ENCODE measurements at places on chromosomes 16 and 17.
A peak's percentile ranks its signal among the peaks of the same experiment; 100 is the strongest.

GRCh38 chr17:17732892-17733670 is 51.8 kb downstream of the RAI1 start:
- no peak for DNase-seq

DNA sequence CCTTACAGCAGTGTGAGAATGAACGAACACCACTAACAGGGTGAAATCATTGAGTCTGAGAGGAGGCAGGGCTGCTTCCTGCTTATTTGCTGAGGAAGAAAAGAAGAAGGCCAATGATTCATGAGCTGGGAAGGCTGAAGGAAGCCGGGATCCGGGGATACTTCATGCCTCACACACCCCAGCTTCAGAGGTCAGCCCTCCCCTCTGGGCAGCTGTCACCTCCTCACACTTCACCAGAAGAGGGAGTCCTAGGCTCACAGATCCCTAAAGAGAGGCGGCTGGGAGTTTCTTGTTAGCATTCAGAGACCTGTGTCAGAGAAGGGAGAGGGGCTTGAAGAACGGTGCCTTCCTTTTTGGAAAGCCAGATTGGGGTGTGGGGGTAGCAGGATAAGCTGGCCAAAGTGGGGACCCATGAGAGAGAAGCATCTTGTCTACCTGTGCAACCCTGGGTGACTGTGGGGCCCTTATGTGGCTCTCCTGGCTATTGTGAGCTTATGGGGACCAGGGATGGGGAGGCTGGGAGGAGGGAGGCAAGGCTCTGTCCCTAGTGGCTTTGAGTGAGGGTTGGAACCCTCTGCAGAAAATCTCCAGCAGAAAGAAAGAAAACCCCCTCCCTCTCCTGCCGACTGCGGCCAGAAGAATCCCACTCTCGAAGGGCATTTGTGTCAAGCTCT is 94.6 kb downstream of the RGS9 start:
- no peak for DNase-seq

DNA sequence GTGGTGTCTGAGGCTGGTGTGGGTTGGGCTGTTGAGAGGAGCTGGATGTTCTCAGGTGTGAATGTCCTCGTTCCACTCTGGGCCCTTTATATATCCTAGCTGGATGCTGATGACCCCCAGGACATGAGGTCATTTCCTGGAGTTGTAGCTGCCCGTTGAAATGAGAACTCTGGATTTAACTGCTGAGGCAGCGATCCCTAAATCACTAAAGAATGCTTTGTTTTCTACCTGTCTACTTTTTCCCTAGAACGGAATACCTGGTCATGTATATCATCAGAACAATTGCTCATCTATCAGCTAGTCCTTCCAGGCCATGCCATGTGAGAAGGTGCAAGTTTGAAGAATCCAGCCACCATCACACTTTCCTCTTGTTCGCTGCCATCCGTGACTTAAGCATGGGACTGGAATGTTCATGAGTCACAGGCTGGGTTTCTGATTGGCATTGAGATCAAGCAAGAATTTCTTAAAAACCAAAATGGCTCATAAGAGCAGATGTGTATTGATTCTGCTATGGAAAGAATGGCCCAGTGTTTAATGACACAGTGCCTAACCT is at the start of gene KRTAP2-3:
Gene KRTAP2-3, minus strand, starts transcription at position 63 of the 553 bp plus-strand sequence. CDS start 64 bp downstream, outside the sequence.
- no peak for DNase-seq

GRCh38 chr16:4298761-4299522 is 16.9 kb upstream of the GLIS2 start:
- no peak for DNase-seq

- DNase-seq: no peak
Measured at GRCh38 chr17:64133546-64134215, 3.7 kb upstream of the ERN1 start.

DNA sequence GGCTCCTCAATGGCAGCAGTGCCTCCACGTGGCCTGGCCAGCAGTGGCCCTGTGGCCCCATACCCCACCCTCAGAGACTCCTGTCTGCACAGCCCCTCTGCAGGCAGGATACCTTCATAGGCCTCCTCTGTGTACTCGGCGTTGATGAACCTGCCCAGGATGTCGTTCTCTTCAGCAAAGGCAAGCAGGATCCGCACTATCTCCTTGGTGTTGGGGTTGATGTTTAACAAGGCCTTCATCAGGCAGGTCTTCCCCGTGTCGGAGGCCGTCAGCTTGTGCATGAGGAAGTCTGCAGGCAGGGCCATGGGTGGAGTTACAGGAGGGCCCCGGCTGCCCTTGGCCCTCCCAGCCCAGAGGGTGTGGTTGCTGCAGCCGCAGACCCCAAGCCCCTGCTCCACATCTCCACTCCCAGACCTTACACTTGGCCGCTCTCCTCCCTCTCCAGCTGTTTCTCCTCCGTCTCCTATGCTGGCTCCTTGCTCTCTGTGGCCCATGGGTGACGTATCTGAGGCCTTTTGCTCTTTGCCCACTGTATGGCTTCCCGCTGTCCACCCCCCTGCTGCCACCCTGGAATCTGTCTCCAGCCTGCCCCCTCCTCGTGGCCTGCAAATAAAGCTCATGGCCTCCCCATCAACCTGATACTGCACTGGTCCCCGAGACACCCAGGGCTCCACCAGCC is 15.1 kb downstream of the TRPV3 start:
- no peak for DNase-seq

- no peak for DNase-seq
Measured at GRCh38 chr16:10895053-10895946, 18.3 kb downstream of the CIITA start.

DNA sequence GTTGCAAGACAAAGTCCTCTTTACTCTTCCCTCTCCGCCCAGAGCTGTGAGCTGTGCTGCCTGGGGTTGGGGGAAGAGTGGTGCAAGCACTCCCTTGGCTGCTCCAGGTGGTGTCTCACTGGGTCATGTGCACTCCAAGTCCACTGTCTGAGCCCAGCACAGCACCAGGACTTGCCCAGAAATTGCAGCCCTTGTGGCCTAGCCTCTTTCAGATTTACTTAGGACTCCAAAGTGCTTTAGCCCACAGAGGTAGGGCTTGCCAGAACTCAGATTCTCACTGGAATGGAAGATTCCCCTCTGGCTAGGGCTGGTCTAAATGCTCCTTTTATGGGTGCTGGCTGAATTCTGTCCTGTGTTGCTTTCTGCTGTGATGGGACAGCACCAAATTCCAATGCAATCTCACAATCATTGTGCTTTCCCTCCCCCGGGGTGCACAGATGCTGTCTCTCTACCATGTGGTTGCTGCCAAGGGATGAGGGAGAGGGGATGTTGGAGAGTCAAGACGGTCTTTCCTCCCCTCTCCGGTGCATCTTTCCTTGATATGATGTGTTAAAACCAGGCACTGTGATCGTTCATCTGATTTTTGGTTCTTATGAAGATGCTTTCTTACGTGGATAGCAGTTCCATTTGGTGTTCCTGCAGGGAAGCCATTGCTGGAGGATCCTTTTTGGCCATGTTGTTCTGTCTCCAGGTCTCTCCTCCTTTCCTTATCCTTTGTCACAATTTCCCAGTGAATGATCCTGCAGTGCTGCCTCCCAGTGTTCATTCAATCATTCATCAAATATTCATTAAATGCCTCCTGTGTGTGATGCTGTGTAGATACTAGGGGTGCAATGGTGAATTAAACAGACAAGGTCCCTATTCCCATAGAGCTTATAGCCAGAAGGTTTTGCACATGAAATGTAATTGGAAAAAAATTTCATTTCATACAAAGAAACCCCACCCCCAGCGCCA is 216.3 kb downstream of the SPECC1 start:
- no peak for DNase-seq

- no peak for DNase-seq
Measured at GRCh38 chr17:38628441-38628840, 22.7 kb upstream of the SRCIN1 start.

GRCh38 chr17:77542011-77542410 is 401.2 kb downstream of the SEC14L1 start:
- DNase-seq: no peak

GRCh38 chr16:12753203-12754023 is 50.3 kb downstream of the CPPED1 start:
- DNase-seq: no peak

GRCh38 chr17:58083491-58084316 is 485 bp downstream of the DYNLL2 start:
- DNase-seq: peak; percentile 42

GRCh38 chr16:72727565-72727964 is 320.4 kb downstream of the ZFHX3 start:
- no peak for DNase-seq

GRCh38 chr17:40022497-40022896 is 7.3 kb downstream of the CSF3 start:
- no peak for DNase-seq

- no peak for DNase-seq
Measured at GRCh38 chr16:80283466-80284392, 257.1 kb upstream of the DYNLRB2 start.

DNA sequence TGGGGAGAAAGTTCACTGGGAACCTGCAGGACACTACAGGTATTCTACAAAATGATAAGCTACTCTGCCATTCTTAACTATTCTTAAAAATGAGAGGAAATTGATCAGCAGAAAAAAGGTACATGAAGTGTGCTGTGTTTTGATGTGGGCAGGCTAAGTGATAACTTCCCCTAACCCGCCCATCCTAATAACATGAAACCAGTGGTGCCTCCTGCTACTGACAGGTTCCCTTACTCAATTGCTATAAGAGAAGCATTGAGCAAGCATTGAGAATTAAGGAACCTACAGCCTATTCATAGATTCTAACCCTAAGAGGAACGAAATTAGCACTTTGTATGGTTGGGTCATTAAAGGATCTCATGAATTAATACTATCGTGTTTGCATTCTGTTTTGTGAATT is 18.9 kb downstream of the XYLT1 start:
- no peak for DNase-seq

DNA sequence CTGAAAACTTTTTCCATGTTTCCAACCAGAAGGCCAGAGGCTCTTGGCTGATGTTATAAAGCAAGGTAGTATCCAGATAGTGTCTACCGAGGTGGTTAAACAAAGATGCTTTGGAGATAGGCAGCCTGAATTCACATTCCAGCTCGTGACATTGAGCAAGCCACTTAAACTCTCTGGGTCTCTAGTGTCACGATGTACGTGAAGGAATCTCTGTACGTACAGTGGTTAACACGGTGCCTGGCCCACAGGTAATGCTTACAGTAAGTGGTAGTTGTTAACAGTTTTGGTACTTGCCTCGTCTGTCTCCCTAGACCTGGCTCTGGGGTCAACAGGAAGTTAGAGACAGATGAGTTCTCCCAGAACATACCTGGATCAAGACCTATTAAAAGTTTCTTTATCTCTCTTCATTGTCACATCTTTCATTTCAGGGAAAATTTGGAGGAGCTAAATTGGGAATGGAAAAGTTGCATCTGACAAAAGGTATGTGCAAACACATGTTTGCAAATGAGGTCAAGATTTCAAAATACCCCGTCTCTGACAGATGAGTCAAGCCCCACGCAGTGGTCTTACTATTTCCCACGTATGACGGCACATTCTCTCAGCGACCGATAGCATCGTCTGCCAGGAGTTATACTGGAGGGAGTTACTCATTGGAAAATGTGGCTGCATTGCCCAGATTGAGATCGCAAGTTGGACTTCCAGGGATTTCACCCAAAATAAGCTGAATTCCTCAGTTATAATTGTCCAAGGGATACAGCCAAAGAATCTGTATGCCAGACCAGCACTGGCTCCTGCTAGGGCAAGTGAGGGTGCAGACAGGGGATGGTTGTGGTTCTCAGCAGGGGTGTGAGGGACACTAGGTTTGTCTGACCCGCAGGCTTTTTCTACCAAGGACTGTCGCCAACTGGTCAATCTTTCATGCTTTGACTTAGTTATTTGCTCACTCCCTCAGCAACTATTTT is 18.9 kb upstream of the MYH10 start:
- no peak for DNase-seq

- DNase-seq: no peak
Measured at GRCh38 chr17:13917634-13918033, 151.7 kb upstream of the COX10 start.

GRCh38 chr17:80956321-80957190 is 35.1 kb upstream of the CHMP6 start:
- DNase-seq: no peak

DNA sequence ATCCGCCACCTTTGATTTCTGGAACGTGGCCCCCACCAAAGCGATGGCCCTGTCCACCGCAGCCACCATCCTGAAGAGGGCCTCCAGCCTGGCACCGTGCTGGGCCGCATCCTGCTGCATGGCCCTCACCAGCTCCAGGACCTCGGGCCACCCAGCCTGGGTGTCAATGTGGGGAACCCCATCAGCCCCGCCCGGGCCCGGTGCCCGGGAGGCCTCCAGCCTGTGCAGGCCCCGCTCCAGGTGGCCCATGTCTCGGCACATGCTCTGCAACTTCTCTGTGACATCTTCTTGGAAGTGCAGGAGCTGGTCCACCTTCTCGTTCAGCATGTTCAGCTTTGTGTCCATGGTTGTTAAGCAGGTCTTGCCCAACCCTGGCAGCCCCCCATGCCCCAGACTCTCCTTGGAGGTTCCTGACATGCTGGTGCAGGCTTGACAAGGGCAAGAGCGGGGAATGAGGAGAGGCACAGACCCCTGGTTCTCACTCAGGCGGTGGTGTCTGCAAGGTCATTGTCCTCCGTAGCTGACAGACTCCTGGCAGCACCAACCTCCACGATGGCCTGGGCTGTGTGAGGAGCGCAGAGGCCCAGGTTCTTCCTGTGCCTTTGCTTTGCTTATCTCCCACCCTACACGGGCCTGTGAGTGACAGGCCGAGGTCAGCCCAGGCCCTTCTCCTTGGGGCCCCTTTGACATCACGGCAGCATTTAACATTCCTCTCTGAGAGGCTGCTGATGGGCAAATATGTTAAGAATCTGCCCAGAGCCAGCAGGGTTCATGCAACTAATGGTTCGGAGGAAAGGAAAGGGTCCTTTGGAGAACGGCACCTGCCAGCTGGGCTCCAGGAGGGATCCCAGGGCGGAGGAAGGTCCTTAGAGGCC is at the start of gene MYLK3:
Gene MYLK3, minus strand, starts transcription at position 568 of the 875 bp plus-strand sequence. Its CDS starts 151 bp downstream, at position 417.
- no peak for DNase-seq

GRCh38 chr17:16922386-16923096 is 49.4 kb downstream of the TNFRSF13B start:
- no peak for DNase-seq

DNA sequence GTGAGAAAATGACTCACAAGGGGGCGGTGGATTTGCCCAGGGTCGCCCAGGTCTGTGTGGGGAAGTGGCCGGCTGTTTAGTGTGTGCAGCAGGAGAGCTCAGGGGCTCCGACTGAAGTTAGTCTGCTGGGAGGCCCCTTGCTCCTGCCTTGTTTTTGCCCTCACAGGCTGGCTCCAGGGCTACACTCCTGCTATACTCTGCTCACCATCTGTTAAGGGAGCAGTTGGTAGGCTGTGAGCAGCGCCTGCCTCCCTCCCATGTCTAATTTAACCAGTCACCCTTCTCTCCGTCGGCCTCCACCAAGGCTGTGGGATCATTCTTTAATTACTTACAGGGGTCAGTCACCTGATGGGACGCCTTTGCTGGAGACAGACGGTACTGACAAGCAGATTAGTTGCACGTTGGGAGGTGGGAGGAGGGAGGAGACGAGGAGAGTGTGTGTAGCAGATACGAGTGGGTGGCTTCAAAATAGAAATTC is 35.5 kb downstream of the KSR1 start:
- no peak for DNase-seq

DNA sequence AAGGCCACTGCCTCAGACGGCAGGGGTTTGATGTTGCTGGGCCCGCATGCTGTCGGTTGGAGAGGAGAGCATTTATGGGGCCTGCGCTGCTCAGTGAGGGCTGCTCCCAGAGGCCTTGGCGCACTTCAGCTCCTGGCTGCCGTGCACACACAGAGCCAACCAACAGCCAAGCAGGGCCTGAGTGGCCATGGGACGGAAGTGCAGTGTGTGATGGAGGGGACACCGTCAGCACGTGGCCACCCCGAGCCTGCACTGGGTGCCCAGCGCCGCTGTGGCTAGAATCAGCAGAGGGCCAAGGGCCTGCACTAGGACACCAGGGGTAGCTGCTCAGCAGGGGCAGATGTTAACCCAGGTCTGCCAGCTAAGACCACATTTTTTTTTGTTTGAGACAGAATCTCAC is 21.8 kb downstream of the KLHL36 start:
- DNase-seq: no peak

Data from activated CD8-positive, alpha-beta memory T cell treated with anti-CD3 and anti-CD28 coated beads for 48 hours (primary cell).